ENCODE measurements at places on chromosomes 11 and 22.
A peak's percentile ranks its signal among the peaks of the same experiment; 100 is the strongest.

DNA sequence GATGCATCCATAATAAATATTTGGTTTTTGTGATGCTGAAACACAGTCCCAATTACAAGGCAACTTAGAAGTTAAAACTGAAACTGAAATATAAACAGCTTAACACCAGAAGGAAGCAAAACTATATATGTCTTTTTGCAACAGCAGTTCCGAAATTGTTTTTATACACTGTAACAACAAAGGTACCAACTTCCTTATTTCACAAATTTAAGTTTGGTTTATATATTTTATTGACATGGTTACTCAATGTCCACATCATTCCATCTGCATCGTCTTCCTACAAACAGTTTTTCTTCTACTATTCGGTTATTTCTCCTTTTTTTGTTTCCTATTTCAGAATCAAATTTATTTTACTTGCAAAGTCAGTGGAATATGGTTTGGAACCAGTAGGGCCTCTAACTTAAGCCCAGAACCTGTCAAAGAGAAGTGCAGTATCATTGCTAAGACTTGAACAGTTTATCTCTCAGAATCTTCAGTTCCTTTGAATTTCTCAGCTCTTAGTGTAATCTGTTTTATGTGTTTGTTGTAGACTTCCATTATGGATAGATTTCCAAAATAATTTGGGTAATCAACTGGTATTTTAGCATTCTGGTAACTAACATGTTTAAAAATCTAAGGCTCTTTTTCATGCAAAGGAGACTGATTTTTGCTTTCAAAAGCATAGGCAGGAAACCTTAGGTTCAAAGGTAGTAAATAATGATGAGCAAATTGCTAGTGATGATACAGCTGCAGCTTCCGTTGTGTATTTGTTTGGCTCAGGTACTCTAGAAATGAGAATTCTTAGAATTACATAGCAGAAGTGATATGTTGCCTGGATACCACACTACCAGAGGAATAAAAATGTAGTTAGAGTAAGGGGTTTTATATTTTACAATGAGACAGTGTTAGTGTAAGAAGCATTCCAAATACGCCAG lies 8.2 kb upstream of the HSPA8 start:
- DNase-seq = no peak

GRCh38 chr22:36027935-36028645 lies 534 bp downstream of the RBFOX2 start:
- DNase-seq = no peak

- no peak for DNase-seq
Observed at GRCh38 chr11:45665206-45665932, at the start of gene CHST1. TSS of gene CHST1 (minus strand) at chr11:45665622. CDS start at chr11:45650923, 14,699 bp downstream.

DNA sequence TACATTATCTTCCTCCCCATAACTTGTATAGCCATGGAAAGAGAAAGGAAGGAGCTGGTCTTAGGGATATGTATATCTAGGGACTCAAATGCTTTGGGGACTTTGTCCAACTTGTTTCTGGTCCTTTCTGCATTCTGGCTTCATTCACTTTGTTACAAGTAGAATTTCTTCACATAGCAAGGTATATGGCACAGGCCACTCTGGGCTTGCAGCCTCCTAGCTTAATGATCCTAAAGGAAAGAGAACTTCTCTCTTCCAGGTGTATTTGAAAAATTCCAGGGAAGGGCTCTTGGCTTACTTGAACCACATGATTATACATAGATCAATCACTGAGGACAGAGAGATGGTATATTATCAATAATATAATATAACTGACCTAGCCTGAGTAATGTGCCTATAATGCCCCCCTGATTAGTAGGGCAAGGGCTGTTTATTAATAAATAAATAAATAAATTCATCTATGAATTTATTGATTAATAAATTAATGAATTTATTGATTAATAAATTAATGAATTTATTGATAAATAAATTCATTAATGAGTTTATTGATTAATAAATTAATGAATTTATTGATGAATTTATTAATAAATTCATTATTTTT lies 48.2 kb upstream of the CEP295 start:
- DNase-seq = no peak

GRCh38 chr11:46390331-46391171 lies 1.0 kb downstream of the CHRM4 start:
- no peak for DNase-seq

DNA sequence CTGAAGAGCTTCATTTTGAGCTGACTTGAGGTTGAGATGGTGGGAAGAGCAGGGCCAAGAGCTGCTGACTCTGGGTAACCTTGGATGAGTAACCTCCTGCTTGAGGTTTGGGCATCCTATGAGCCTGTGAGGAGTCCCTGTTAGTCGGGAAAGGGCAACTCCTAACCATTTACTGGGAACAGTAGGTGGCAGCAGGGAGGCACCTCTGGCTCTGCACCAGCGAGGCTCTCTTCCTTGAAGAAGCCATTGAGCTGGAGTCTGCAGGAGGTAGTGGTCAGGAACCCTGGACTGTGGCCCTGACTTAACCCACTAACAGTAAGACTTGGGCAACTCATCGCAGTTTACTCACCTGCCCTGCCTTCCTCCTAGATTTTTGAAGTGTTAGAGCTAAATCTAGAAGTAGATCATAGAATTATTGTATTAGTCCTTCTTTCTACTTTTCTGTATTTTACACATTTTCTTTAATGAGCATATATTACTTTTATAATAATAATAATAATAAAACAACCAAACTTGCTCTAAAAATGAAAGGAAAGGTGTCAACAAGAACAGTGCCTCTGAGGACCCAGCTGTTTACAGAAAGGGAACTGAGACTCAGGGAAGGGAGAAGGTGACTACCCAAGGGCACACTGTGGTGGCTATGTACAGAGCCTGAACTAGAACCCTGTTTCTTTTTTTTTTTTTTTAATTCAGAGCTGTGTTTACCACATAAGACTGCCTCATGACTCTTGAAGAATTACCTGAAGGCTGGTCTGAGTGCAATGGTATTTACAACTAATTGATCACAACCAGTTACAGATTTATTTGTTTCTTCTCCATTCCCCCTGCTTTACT lies 47.5 kb downstream of the MEI1 start:
- peak; percentile 73 for DNase-seq

GRCh38 chr11:45272701-45273100 lies 13.4 kb downstream of the SYT13 start:
- no peak for DNase-seq

GRCh38 chr11:76391021-76391420 lies 9.9 kb downstream of the GVQW3 start:
- DNase-seq = no peak

GRCh38 chr11:58685973-58686722 lies 45.6 kb downstream of the GLYAT start:
- no peak for DNase-seq

All from stromal cell of bone marrow (primary cell).